Fibroblast of mammary gland (primary cell): ENCODE measurements at places on chromosomes 3 and 15.

DNA sequence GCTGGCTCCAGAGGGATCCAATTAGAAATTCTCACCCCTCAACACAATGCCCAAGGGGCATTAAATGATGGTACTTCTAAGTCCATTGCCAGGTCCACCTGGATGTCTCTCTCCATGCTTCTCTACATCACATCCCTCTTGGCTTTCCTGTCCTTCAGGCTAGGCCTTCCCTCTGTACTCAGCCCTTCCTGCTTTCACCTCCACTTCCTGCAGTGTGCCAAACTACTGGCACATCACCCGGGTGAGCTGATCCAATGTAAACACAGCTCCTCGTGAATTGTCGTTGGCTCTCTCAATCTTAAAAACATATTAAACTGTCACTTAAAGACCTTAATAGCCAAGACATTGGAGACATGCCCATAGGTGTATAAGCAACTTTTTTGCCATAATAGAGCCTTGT lies 4.0 kb downstream of the LMCD1 start:
- peak; percentile 42 for DNase-seq

DNA sequence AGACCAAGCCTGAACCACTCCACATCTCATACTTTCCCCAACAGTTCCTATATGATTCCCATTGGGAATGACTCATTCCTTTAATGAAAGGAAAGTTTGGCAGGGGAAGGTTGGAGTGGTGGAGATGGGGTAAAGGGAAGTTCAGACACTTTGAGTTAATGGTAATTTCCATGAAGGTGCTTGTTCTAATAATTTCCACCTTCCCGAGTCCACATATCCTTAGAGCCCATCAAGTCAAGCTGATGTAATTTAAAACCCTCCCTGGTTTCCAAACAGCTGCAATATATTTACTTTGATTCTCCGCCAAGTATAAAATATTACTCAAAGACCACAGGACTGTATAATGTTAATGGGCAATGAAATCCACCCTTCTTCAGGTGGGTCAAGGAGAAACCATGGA lies 95.0 kb upstream of the GALNT15 start:
- DNase-seq: peak; percentile 87

DNA sequence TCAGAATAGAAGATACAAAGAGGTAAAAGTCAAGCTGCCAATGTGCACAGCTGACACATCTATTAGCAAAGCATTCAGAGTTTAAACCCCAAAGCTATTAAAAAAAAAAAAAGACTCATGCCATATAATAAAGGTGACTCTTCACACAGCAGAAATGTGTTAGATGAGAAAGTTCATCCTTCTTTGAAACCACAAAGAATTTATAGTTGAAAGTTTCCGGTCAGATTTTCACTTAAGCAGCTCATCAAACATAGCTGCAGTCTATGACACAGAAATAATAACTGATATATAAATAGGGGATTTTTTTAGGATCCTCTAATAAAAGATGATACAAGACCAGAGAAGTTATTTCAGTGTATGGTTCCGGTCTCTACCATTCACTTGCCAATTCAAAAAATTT lies 76.6 kb downstream of the WWTR1 start:
- DNase-seq: peak; percentile 36

GRCh38 chr15:85380812-85381642 lies 624 bp downstream of the AKAP13 start:
- no peak for DNase-seq

- DNase-seq: peak; percentile 61
Measured at GRCh38 chr15:62125773-62126172, 39.3 kb downstream of the C2CD4B start.

DNA sequence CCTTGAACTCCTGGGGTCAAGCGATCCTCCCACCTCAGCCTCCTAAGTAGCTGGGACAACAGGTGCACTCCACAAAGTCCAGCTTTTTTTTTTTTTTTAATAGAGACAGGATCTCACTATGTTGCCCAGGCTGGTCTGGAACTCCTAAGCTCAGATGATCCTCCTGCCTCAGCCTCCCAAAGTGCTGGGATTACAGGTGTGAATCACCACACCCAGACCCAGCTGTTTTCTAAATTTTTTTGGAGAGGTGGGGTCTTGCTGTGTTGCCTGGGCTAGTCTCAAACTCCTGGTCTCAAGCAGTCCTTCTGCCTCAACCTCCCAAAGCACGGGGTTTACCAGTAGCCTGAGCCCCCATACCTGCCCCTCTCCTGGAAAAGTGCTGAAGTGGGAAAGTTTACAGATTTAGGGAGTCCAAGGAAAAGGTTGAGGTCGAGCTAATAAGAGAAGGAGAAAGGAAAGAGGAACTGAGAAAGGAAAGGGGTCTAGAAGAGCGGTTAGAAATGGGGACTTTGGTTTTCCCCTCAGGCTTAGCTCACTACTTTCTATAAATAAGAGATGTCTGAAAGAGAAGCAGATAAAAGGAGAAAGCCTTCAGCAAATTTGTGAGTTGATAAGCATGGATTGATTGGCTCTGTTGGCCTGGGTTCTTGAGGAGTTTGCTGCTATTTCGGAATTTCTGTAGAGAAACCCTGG lies 23.6 kb downstream of the UBE2E1 start:
- DNase-seq: no peak

GRCh38 chr3:139585820-139586219 lies 46.3 kb upstream of the RBP1 start:
- peak; percentile 1 for DNase-seq
